Activated CD4-positive, alpha-beta memory T cell treated with anti-CD3 and anti-CD28 coated beads, Interleukin-2, amount 10 ng/mL, durations not matched to agents 7 days and 5 days (primary cell): ENCODE measurements at places on chromosomes 5 and 9. TPM values are rescaled to one million over a fixed set of nuclear protein-coding genes. Genes with fewer than 3 reads are reported as not detected.

SHISAL2B gene
- total RNA-seq = not detected

NR5A1 gene
- not detected for total RNA-seq

C9orf153 gene
- total RNA-seq = not detected

SMIM33 gene
- total RNA-seq = 2.0 TPM

IL17B gene
- total RNA-seq = not detected

PCDHGB3 gene
- 0.25 TPM for total RNA-seq

GRCh38 chr9:113701774-113702755 is 174.0 kb upstream of the ZNF618 start:
- no peaks in the 10 kb centered on the region for H3K36me3 ChIP-seq
- H3K27ac ChIP-seq = no peak overlapping the region
- DNase-seq = no peak

- H3K4me3 ChIP-seq = peak overlapping the region; percentile 29
- H3K4me1 ChIP-seq = peaks cover 7% of the 10 kb centered on the region
- H3K27me3 ChIP-seq = peaks cover 15% of the 10 kb centered on the region
- no peak for DNase-seq
- no peak overlapping the region for H3K27ac ChIP-seq
Measured at GRCh38 chr9:21688108-21689102, 114.0 kb upstream of the MTAP start.
